ENCODE measurements at places on chromosomes 6 and 20.
A peak's percentile ranks its signal among the peaks of the same experiment; 100 is the strongest.

DNA sequence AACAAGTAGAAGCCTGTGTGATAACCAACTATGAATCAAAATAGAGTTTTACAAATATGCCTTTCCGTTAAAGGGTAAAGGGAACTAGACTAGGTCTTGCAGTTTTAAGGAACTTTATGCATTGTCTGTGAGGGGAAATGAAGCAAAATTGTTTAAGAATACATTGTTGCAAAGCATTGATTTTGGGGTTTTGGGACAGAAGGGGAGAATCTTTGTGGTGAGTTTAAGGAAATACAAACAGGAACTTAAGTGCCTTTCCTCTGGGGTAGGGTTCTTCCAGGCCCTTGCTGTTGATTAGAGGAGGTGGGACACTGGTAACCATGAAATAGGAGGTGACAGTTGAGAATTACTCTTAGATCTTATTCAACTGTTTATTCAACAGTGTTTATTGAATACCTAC lies 4.7 kb downstream of the MAPK14 start:
- no peak overlapping the region for H3K4me3 ChIP-seq
- peaks cover 7% of the 10 kb centered on the region for H3K27me3 ChIP-seq
- no peak overlapping the region for H3K27ac ChIP-seq

DNA sequence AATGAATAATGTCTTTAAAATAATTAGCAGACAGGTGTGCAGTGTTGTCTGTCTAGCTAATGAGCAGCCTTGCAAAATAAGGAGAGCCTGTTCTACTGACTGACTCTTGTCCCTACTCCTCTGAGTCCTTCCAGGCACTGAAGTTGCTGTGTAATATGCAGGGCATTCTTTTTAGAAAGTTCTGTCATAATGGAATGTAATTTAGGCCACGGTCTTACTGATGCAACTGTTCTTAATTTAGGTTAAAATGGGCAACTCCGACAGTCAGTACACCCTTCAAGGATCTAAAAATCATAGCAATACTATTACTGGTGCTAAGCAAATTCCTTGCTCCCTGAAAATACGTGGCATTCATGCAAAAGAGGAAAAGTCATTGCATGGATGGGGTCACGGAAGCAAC lies 133.9 kb downstream of the TIAM2 start:
- peaks cover 5% of the 10 kb centered on the region for H3K27me3 ChIP-seq
- H3K27ac ChIP-seq = no peak overlapping the region
- no peak for DNase-seq
- H3K36me3 ChIP-seq = no peaks in the 10 kb centered on the region
- H3K4me1 ChIP-seq = peaks cover 10% of the 10 kb centered on the region

DNA sequence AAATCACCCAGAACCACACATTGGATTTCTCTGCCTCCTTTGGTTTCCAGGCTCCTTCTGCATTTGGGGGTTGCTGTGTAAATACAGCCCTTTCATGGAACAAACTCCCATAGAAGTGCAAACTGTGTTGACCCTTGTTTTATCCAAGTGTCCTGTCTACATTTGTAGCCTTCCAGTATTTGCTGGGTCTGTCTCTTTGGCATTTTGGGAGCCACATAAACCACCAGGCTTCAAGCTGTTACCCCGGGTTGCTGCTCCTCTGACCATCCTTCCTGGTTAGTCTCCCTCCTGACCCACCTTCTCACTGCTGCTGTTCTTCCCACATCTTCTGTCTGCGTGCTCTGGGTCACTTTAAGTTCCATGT lies 7.6 kb upstream of the MTHFD1L start:
- H3K4me1 ChIP-seq = no peaks in the 10 kb centered on the region
- H3K36me3 ChIP-seq = no peaks in the 10 kb centered on the region
- H3K4me3 ChIP-seq = no peak overlapping the region

DNA sequence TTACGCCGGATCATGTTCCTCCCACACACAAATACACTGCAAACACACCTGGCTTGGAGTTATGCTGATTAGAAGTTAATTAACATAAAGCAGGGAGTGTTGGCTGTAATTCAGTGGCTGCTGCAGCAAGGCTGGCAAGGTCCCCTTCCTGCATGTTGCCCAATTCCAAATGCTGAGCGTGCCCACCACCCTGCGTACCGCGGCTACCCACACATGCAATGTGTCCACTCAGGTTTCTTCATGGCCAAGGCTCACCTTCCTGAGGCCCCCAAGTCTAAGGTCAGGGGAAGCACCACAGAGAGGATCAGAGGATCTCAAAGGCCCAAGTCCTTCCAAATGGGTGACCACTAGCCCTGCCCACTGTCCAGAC lies 11.6 kb upstream of the PRND start:
- no peak overlapping the region for H3K4me3 ChIP-seq
- H3K27me3 ChIP-seq = no peaks in the 10 kb centered on the region
- no peaks in the 10 kb centered on the region for H3K4me1 ChIP-seq
- no peak for DNase-seq
- H3K36me3 ChIP-seq = no peaks in the 10 kb centered on the region
- no peak overlapping the region for H3K27ac ChIP-seq

DNA sequence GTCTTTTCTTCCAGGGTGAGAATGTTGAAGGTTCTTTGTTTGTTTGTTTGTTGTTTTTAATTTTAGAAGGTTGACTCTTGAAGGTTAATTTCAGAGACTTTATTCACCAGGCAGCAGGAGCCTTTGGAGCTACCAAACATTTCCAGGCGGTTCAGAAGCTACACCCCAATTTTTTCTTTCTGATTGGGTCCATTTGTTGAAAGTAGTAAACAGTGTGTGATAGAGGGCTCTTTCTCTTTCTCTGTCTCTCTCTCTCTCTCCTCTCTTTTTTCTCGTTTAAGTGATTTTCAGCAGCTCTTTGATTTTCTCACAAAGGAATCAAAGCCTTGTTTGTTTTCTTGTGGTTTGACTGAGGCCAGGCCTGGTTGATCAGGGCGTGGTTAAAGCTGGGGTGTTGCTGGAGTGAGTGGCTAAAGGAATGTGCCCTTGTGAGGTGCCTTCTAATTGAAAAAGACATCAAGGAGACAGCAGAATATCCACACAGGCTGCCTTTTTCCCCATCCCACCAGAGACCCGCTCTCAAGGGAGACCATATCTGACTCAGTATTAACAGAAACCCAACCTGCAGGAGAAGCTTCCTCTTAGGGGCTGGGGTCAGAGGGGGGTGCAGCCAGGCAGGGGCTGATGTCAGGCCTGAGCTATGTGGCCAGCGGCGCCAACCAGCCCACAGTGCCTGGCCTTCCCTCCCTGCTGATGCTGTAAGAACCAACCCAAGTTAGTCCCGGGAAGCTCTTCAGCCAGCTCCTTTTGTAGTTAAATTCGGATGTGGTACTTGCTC lies 40.4 kb upstream of the NAA20 start:
- H3K36me3 ChIP-seq = peaks cover 24% of the 10 kb centered on the region
- H3K4me1 ChIP-seq = peaks cover 28% of the 10 kb centered on the region
- peak overlapping the region; percentile 49 for H3K4me3 ChIP-seq
- peak overlapping the region; percentile 59 for H3K27ac ChIP-seq

DNA sequence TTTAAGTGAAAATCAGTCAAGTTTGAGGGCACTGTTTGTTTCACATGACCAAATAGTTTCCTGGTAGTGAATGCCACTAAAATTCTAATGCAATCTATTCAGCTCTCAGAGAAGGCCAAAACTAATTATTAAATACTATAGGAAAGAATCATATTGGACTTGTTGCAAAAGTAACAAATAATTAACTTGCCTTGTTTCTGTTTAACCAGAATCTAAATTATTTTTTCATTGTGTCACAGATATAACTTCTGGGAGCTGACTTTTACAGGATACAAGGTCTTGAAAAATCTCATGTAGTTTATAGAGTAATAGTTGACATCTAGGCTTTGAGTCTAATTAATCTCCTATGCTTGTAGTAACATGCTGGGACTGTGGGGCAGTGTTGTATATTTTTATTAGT lies 44.5 kb downstream of the PRSS35 start:
- H3K4me1 ChIP-seq = no peaks in the 10 kb centered on the region
- H3K27ac ChIP-seq = no peak overlapping the region
- H3K4me3 ChIP-seq = no peak overlapping the region
- H3K27me3 ChIP-seq = peaks cover 2% of the 10 kb centered on the region
- no peak for DNase-seq

- H3K27me3 ChIP-seq = no peaks in the 10 kb centered on the region
- no peak overlapping the region for H3K27ac ChIP-seq
- DNase-seq = no peak
- peaks cover 5% of the 10 kb centered on the region for H3K4me1 ChIP-seq
Observed at GRCh38 chr20:47139934-47140535, 216.5 kb downstream of the ZMYND8 start.

GRCh38 chr20:46420878-46421277 lies 14.5 kb upstream of the ELMO2 start:
- H3K4me1 ChIP-seq = peaks cover 2% of the 10 kb centered on the region
- no peak overlapping the region for H3K4me3 ChIP-seq
- H3K36me3 ChIP-seq = peaks cover 12% of the 10 kb centered on the region
- H3K27me3 ChIP-seq = no peaks in the 10 kb centered on the region
- no peak overlapping the region for H3K27ac ChIP-seq

- no peak overlapping the region for H3K27ac ChIP-seq
- no peaks in the 10 kb centered on the region for H3K27me3 ChIP-seq
- H3K4me1 ChIP-seq = no peaks in the 10 kb centered on the region
- H3K36me3 ChIP-seq = peaks cover 4% of the 10 kb centered on the region
Observed at GRCh38 chr6:27439371-27439770, 33.5 kb downstream of the ZNF184 start.

Data from glutamatergic neuron (in vitro differentiated cells).